ENCODE measurements at places on chromosomes 2 and 18.
A peak's percentile ranks its signal among the peaks of the same experiment; 100 is the strongest.

DNA sequence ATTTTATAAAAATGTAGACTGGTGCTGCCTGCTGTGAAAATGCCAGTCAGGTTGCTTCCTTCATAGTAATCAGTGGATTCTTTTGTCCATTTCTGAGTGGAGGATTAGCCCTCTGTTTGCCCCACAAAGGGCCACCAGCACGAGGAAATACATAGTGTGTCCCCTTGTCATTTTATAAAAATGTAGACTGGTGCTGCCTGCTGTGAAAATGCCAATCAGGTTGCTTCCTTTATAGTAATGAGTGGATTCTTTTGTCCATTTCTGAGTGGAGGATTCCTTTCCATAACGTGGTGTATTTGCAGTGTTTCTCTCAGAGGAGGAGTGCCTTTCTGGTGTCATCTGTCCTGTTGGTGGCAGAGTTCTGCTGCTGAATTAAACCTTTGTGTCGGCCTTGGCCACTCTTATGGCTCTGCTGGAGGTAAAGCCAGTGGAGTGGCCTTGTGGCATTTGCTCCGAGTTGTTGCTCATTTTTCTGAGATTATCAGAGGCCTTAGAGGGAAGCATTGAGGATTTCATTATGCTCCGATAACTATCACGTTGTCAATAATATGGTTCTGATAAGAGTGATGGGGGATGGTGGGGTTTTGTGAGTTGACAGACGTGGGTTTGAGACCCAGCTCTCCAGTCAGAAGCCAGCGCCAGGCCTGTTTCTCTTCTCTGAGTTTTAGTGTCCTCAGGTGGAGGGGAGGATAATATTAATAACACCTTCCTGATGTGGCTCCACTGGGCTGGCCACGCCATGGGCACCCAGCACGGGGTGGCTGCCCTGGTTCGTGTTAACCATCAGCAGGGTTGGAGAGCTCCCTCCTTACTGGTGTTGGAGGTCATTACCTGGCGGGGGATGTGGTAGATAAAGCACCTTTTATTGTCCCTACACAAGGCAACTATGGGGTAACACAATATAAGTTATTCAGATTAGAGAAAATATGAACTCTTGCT, 96.6 kb downstream of the NEDD4L start:
- DNase-seq, result no peak

GRCh38 chr2:19274439-19274838, 84.0 kb downstream of the OSR1 start:
- no peak for DNase-seq

DNA sequence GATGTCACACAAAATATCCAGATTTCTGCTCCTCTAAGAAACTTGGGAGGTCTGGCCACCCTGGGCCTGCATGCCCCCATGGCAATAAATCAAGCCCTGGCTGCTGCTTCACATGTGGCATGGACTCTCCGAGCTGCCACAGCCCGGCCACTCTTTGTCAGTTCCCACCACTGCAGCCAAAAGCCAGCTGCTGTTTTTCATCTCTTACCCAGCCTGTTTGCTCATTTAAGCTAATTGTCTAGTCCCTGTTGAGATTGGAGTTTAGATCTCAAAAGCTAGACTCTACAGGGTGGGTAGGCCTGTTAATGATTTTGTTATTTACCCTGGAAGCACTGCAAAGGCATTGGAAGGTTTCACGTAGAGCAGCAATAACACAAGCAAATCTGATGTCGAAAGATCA, 20.9 kb upstream of the ANXA4 start:
- no peak for DNase-seq

DNA sequence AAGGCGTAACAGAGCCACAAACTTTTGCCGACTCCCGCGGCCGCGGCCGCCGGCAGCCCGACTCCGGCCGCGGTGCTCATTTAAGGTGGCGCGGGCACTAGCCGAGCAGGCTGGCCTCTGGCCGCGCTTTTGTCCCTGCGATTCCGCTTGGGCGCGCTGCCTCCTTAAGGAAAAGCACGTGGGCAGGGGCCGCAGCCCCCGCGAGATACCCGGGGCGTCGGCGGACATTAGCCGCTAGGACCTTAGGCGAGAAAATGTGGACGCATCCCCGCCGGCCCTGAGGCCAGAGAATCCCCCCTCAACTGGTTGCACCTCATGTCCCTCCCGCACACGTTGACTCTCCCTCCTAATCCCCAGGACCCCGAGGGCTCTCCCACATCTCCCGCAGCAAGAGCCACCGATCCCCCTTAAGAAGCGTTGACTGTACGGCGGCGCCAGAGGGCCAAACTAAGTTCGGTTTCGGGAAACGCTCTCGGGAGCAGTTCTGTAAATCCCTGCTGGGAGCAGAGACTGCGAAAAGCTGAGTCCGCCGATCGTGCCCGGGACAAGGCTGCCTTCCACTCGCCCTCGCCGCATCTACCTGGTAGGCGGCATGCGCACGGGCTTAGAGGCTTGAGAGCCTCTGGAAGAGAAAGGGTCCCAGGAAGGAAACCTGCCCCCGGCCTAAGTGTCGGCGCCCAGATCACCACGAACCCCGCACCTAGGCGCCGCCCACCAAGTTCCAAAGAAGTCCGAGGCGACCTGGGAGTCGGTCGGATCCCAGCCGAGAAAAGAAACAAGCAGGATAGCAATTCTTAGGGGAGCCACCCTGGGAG, 1.8 kb upstream of the SATB2 start:
- no peak for DNase-seq

DNA sequence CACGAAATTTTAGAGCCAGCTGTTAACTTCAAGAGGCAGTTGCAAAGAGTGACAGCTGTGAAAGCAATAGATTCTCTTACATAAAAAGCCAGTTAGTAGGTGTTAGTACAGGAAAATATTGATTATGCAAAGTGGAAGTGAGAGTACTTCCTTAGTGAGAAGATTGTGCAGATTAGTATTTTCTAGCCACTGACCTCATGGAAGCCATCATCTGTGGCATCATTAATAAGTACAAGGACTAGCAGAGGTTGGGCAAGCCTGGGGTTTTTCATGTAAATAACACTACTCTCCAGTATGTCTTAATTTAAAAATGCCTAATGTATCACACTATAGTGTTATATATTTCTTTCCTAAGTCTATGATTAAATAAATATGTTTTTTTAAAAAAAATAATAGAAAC, 166.2 kb upstream of the DTNA start:
- DNase-seq, result no peak

DNA sequence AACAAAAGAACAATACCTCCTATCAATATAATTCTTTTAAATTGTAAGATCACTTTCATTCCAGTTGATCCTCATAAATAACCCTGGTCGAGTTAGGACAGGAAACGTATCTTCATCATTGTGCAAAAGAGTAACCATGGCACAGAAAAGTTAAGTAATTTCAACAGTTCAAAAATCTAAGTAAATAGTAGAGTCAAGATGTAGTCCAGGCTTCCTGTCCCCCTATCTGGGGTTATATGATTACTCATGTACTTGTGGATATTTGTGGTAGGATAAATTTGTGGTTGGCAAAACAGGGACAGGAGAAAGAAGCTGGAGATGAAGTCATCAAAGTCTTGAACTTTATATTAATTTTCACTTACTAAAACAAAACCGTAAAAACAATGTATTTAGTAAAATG, 772.6 kb downstream of the TSN start:
- no peak for DNase-seq

GRCh38 chr2:233399306-233400225, 45.3 kb downstream of the DGKD start:
- DNase-seq, result peak; percentile 37
